ENCODE measurements at places on chromosomes 11 and 22.

DNA sequence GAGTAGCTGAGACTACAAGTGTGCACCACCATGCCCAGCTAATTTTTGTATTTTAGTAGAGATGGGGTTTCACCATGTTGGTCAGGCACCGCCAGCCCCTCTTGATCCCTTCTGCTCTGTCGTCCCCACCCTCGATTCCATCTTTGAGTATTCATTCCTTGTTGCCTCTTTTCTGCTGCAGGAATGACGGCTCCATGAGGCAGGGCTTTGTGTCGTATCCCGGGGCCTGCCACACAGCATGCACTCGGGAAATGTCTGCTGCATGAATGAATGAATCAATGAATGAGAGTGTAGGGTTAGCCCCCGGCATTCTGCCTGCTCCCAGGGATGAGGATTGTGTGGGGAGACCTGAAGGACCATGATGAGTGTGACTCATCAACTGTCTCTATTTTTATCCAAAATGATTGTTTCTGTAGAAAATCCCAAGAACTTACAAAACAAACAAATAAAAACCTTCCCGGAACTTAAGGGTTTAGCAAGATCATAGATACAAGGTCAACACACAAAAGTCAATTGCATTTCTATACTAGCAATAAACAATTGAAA is 54.6 kb upstream of the SLC22A12 start:
- DNase-seq = no peak

DNA sequence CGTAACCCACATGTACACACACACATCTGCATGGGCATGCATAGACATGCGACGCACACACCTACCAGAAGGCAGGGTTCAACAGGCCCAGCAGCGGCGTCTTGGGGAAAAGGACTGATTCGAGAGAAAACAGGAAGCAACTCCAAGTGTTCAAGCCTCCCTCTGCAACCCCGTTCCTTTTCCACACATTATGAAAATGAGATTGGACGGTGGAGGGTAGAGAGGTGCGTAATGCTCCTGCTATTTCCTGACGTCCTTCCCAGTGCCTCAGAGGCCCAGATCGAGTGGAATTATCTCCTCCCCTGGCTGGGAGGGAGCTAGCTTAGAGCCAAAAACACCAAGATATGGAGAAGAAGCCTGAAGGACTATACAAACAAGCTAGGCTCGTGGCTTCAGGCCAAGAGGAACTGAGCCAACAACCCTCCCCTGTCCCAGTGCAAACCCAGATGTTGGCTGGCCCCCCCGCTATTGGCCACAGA is 289.2 kb downstream of the MN1 start:
- DNase-seq = peak; percentile 57

DNA sequence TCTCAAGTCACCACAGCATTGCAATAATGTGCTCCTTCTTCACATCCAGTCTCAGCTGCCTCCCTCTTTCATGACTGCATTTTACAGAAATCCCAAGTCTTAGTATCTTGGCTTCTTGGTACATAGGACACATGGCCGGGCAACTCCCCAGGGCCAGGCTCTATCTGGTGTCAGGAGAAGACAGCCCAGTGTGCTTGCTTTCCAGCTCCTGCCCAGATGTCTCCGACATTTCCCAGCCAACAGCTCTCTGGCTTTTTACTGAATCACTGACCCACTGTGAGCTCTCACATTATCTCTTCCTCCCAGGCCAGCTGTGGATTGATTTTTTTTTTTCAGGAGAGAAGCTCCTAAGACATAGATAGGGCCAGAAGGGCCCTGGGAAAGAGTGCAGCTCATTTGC is 346.0 kb upstream of the C11orf87 start:
- no peak for DNase-seq

GRCh38 chr22:42924436-42924835 is 67.4 kb upstream of the ARFGAP3 start:
- DNase-seq = peak; percentile 13

DNA sequence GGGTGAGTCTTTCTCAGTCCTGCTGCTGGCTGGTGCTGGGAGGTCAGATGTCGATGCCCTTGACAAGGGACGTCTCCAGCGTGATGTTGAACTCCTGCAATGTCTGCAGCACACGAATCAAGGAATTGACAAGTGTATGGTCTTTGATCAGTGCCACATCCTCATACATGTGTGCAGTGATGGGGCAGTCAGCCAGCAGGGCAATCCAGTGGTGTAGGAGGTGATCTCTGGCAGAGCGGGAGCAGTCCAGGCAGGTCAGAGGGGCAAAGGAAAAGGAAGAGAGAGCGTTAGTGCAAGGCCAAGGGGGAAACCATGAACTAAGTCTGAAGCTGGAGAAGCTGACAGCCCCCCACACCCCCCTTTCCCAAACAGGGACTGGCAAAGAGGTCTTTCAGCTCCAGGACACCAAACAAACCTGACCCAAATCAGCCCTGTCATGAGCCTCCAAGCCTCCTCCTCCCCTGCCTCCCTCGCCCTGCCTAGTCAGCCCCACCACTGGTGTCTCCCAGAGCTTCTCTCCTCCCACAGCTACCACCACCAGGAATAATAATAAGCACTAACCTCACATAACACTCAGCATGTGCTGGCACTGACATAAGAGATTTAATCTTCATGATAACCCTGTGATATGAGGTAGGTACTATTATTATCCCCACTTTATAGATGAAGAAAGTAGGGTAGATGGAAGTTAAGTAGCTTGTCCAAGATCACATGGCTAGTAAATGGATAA is 48.4 kb upstream of the SCUBE2 start:
- DNase-seq = no peak

GRCh38 chr11:16789560-16790485 is 51.4 kb downstream of the C11orf58 start:
- DNase-seq = no peak

- peak; percentile 74 for DNase-seq
Observed at GRCh38 chr22:30245985-30246813, at the start of gene LIF. Gene LIF, minus strand, starts transcription at chr22:30246759. Its CDS starts 64 bp downstream, at chr22:30246695.

- DNase-seq = no peak
Observed at GRCh38 chr11:9563196-9563730, 10.2 kb upstream of the WEE1 start.

- no peak for DNase-seq
Observed at GRCh38 chr11:4071914-4072313, 22.7 kb upstream of the RRM1 start.

- no peak for DNase-seq
Observed at GRCh38 chr11:15720460-15720859, 605.7 kb downstream of the INSC start.

DNA sequence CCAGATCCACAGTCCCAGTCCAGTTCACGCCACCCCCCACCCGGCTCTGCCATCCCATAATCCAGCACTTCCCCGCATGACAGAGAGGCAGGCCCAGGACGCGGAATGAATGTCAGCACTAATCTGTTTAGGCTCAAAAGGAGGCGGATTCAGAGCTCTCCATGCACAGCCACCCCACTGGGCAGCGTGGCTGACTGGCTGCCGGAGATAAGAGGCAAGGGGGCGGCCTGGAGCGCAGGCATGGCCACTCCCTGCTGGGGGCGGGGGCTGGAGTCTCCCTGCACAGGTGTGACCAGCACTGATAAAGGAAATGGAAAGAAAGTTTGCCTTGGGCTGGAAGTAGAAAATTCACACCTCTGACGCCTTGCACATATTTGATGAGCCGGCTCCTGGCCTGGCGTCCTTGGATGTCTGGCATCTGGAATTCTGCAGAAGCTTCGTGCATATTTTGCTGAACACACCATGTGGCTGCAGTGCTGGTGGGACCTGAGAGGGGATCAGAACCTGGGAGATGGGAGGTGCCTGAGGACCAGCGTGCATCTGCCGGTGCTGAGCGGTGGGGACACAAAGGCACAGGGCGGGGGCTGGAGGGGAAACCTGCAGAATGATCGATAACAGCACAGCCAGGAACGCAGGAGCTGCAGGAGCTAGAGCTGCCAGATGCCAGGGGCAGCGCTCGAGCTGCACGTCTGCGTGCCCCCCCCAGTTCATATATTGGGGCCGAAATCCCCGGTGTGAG is 344.4 kb downstream of the CTTN start:
- DNase-seq = no peak

DNA sequence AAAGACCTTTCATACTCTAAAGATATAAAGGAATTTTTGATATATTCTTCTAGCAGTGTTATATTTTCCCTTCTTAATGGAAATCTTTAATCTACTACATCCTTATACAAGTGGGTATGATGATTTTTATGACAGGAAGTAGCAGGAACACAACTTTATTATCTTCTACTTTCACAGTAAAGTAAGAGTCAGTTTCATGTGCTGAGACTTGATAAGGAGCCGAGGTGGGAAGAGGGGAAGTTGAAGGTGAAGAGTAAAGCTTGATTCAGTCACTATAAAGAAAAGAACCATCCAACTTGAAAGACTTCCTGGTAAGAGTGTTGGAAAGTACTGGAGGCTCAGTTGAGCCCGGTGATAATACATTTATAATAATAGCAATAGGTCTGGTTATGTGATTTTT is 82.1 kb upstream of the PTH start:
- DNase-seq = no peak

DNA sequence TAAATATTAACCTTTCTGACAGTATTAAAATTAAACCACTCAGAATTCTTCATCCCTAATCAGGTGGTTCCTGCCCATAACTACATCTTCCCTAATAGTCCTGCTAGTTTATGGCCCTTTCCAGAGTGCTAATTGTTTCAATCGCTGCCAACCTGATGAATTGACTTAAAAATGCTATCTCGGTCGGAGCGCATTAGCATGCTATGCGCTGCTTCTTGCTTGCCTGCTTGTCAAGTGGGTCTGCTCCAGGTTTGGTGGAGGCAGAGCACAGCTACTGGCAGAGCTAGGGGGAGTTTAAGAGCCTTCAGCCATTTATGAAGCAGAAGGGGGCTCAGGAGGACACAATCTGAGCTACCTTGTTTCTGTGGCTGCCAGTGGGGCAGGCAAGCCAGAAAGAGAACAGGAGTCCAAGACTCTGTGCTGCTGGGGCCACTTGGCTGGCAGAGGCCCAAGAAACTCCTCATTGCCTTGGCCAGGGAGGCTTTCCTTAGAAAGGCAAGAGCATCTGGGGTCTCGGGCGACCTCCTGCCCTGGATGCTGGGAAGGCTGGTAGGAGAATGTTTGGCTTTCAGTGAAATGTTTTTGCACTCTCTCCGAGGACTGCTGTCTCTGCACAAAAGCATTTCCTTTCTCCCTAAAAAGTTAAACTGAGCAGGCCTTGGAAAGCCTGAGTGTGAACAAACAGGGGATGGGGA is 62.1 kb upstream of the PHOX2A start:
- no peak for DNase-seq

GRCh38 chr11:119167933-119168332 is 592 bp upstream of the NLRX1 start:
- peak; percentile 61 for DNase-seq

- DNase-seq = no peak
Observed at GRCh38 chr11:102580185-102580951, 44.8 kb downstream of the MMP20 start.

GRCh38 chr11:69010964-69011623 is 2.0 kb downstream of the MRGPRF start:
- DNase-seq = peak; percentile 79
